Psoas muscle (tissue), 8 donors: ENCODE measurements at places on chromosomes 3 and 15. TPM values are rescaled to one million over a fixed set of nuclear protein-coding genes. Genes with fewer than 3 reads are reported as not detected.
A peak's percentile ranks its signal among the peaks of the same experiment; 100 is the strongest.

GRCh38 chr3:49500732-49501609 lies 30.9 kb downstream of the DAG1 start:
- peak; percentile 82 for DNase-seq

DNA sequence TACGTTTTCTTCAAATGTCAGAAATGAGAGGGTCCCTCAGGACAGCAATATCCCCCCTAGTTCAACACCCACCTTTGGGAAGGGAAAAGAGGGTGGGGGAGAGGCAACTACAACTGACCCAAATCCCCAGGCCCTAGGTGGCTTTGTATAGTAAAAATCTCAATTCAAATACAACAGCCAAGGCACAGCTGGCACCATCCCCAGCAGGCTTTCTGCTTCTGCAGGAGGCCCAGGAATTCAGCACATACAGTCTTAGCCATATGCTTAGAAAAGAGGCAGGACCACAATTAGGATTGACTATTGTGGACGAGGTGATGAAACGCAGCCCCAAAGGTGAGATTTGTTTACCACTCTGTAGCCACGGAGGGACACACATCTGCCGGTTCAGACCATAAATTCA lies 15.8 kb downstream of the NR2E3 start:
- DNase-seq, result no peak

DNA sequence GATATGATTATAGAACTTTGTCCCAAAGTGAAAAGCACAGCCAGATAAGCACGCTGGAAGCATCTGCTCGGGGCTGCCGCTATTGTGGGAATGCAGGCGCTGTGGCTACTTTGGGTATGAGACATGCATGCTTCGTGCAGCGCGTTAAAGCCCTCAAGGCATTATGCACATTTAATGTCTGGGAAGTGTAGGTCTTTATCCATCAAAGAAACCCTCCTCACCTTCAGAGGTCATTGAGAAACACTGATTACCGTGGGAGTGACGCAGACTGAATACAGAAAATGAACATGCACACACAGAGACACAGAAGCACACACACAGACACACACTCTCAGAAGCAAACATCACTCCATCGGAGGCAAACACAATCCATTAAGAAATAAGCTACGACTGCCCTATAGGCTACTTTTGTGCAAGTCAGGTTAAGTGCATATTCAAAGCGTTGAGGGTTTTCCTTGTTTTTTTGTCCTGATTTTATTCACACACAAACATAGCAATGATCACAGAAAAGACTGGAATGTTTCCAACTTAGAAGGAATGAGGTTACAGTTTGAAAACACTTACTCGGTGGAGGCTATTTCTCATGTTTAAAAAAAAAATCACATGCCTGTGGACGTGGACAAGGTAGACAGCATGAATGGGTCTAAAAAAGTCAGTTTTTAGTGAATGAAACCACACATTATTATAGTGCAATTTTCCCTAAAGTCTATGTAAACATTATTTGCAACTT lies 68.5 kb downstream of the PLCH1 start:
- no peak for DNase-seq

DNA sequence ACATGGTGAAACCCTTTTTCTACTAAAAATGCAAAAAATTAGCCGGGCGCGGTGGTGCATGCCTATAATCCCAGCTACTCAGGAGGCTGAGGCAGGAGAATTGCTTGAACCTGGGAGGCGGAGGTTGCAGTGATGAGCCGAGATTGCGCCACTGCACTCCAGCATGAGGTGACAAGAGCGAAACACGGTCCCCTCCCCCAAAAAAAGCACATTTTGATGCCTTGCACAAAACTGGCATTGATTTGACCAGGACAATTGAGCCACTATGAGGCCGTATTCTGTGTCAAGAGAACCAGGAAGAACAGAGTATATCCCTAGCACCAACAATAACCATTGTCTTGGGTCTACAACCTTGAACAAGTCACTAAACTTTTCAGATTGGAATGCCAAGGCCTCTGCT lies 50.6 kb downstream of the SH3BP5 start:
- DNase-seq, result no peak

GRCh38 chr15:72790302-72790910 lies 6.8 kb upstream of the ADPGK start:
- no peak for DNase-seq

DNA sequence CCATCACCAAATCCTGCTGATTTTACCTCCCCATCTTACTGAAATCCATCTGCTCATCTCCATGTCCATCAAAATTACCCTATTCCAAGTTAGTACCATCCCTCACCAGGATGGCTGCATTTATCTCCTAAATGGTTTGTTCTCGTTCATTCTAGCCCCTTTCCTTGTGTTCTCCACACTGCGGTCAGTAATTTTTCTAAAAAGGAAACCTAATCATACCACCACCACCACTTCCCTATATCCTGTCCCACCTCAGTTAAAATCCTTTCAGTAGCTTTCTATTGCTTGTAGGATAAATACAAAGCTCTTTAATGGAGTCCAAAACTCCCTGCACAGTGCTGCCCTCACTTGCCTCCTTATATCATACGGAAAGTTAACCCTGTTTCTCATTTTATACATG lies 51.1 kb downstream of the UACA start:
- no peak for DNase-seq

- no peak for DNase-seq
Observed at GRCh38 chr15:39154776-39155175, 426.1 kb upstream of the THBS1 start.

DNA sequence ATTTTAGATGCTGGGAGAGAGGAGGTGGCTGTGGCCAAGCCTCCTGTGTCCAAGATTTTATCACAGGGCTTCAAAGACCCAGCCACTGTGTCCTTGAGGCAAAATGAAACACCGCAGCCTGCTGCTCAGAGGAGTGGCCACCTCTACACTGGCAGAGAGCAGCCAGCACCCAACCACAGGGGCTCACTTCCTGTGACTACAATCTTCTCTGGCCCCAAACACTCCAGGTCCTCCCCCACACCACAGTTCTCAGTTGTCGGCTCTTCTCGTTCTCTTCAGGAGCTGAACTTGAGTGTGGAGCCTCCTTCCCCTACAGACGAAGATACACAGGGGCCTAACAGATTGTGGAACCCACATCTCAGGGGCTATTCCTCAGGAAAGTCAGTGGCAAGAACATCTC lies 45.6 kb downstream of the CDAN1 start:
- no peak for DNase-seq

DNA sequence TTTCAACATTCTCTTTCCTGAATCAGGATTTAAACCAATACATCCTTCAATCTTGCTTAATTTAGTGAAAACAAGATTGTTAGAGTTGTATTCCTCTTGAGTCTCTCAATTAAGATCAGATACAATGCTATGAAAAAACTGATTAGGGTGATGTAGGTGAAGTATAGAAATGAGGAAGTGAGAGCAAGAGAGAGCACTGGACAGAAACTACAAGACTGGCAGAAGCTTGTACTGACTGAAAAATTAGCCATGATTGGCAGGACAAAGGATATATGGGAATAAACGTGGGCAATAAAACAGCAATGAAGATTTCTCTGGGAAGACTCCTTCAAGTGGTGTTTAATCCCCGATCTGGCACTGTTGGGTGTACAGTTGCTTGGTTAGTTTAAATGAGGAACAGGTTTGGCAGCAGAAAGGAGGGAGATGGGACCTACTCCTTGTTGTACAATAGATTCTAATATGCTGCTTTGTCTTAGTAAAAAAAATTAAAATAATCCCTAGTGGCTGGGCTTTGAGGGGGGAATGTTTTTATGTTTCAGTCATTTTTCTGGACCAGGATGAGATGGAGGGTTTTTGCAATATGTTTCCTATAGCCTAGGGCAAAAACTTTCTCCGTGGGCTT lies 252.7 kb downstream of the SLC9A9 start:
- DNase-seq, result no peak

DNA sequence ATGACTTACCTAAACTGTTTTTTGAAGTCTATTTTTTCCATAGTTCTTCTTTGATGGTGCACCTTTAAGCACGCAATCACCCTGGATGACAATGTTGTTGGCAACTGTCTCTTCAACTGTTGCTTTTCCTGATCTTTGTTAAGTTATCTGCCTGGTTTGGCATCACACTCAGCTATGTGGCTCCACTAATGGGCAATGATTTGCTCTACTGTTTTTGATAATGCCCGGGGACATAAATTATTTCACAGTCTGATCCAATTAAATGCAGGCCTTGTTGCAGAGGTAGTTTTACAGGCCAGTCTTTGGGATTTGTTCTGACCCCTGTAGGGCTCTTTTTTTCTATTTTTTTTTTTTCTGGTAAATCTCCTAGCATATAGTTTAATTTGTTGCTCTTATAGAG lies 436.3 kb downstream of the ZNF385D start:
- no peak for DNase-seq

GRCh38 chr3:133535971-133536881 lies 37.3 kb upstream of the CDV3 start:
- no peak for DNase-seq

MOBP gene
- not detected for total RNA-seq

CIB2 gene
- total RNA-seq, result 6.0 TPM

PLS1 gene
- total RNA-seq, result 0.25 TPM

ACP3 gene
- 0.11 TPM for total RNA-seq

FBXO22 gene
- 16.8 TPM for total RNA-seq

TMOD2 gene
- 5.8 TPM for total RNA-seq
